Endodermal cell (in vitro differentiated cells): ENCODE measurements at places on chromosomes 6 and 20. TPM values are rescaled to one million over a fixed set of nuclear protein-coding genes. Genes with fewer than 3 reads are reported as not detected.

The GRM1 gene
- 0.57 and 0.59 TPM in 2 replicates for total RNA-seq

DNA sequence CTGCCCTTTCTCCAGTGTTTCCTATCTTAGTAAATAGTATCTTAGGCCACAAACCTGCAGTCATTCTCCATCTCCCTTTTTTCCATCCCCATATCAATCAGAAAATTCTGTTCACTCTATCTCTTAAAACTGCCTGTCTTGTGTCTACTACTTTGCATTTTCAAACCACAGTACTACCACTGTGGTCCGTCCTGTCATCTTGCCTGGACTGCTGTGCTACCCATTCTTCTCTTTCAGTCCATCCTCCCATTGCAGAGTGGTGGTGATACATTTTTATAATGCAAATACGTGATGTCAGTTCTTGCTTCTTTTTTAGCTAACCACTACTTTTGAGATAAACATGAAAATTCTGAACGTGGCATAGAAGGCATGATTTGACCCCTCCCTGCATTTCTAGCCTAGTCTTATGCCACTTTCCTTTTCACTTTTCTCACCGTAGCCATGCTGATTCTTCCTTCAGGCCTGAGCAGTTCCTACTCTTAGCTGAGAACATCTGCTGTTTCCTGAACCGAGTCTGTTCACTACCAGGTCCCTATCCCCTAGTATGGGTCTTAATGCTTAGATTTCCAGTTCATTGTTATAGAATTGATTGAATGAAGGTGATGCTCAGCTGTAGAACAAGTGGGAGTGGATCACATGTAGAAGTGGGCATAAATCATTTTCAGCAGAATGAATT, 13.8 kb downstream of the TBPL1 start:
- H3K36me3 ChIP-seq = no peaks in the 10 kb centered on the region
- H3K4me3 ChIP-seq = no peak overlapping the region

- H3K4me1 ChIP-seq = no peaks in the 10 kb centered on the region
- H3K4me3 ChIP-seq = no peak overlapping the region
- DNase-seq = no peak
- no peak overlapping the region for H3K27ac ChIP-seq
- H3K36me3 ChIP-seq = no peaks in the 10 kb centered on the region
- no peaks in the 10 kb centered on the region for H3K27me3 ChIP-seq
Measured at GRCh38 chr20:50826121-50826520, 31.3 kb downstream of the BCAS4 start.

GRCh38 chr6:142452993-142453392, 151.2 kb downstream of the ADGRG6 start:
- H3K4me1 ChIP-seq = no peaks in the 10 kb centered on the region
- H3K4me3 ChIP-seq = no peak overlapping the region
- no peaks in the 10 kb centered on the region for H3K36me3 ChIP-seq
- DNase-seq = no peak

The SMIM28 gene
- total RNA-seq = not detected in 3 replicates
